ENCODE measurements at places on chromosomes 5 and 9.

DNA sequence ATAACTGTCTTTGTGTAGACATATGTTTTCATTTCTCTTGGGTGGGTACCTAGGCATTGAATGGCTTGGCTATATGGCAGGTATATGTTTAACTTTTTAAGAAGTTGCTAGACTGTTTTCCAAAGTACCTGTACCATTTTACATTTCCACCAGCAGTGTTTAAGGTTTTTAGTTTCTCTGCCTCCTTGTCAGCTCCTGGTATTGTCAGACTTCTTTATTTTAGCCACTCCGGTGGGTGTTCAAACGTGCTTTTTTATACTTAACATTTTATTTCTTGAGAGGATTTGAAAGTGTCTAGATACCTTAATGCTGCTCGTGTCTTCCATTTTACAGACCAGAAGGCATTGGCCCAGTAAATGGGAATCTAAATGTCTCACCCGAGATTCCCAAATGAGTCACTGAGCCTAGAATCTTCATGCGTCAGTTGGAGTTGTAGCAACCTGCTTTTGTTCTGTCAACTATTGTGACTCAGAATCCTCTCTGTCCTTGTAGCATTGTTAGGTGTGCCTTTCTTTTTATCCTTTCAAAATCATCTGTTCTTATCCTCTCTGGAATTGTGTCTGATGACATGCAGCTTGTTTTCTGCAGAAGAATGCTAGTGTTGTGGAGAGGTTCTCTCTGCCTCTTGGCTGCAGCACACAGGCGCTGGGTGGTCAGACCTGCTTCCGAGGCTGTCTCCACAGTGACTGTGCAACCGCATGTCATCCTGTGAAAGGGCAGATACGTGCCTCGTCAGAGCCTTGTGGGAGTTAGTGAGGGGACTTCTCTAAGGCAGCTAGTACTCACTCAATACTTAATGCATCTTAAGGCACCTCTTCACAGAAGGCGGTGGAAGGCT is 291.8 kb downstream of the AOPEP start:
- DNase-seq: no peak

DNA sequence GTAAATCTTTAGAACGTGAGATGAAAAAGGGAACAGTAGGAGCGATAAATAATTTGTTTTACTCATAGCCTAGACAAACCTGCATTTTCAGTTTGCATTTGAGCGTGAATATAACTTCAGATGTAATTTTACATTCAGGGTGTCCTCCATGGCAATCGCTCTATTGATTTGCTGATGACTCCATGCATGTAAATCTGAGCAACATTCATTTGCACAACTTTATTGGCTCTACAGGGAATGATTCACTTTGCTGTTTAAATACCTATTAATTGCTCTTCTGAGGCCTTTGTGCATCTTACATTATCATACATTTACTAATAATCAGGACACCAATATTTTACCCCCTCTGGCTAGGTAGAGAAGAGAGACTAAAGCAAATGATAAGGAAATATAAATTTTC is 122.2 kb downstream of the EGFLAM start:
- no peak for DNase-seq

DNA sequence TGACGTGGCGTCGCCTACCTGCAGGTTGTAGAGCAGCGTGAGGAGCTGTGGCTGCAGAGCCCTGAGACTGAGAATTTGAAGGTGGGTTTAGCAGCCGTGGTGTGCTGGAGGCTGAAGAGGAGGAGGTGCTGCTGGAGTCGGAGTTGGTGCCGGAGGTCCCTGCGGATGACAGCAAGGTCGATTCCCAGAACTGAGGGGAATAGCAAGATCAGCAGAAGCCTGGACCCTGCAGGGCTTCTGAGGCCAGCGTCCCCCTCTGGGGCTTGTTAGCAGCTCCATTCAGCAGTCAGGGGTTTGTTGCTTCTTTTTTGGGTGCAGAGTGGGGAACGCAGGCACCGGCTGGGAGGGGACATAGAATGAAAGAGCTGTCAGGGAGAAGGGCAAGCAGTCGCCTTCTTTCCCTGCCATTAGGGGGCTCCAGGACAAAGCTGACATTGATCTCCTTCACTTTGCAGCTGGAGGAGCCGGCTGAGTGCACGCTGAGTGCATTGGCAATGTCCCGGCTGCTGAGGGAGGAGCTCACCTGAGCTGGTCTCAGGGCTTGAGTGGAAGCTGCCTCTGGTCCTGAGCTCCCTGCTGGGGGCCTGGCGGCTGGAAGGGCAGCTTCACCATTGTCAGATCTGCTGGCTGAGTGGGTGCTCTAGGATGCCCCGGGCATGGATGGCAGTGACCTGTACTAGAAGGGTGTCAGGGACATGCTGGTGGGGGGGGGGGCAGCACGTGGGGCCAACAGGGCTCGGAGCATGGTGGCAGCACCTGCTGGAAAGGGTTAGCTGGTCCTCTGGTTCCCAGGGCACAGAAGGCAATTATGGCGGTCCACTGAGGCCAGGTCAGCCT is 20.8 kb downstream of the OBP2B start:
- DNase-seq: no peak

DNA sequence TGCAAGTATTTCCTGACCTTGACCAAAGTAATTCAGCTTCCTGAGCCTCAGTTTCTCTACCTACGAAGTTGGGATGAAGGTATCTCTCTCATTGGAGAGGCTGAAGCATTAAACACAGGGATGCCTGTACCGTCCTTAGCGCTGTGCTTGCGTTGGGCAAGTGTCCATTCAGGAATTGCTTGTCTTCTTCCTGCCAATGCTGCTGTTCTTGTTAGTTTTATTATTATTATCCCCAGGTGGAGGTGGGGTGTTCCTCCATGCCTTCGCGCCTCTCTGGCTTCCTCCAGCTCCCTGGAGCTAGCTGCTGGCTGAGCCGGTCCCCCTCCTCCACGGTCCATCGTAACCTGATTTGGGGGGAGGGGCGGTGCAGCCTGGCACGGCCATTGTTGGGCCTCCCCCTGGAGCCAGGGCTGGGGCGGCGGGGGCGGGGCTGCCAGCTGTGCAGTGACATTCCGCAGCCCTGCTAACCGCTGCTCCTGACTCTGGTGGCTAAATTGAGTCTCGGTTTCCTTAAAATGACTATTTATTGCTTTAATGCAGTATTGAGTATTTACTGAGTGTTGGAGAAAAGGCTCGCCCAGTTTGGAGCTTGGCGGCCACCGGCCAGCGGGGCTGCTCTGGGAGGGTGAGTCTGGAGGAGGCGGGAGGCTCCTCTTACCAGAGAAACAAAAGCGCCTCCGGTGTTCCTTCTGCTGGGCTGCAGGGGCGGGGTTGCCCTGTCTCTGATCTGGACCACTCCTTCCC is 51.3 kb downstream of the LMX1B start:
- no peak for DNase-seq

GRCh38 chr5:8471581-8471980 is 602.6 kb downstream of the MTRR start:
- no peak for DNase-seq

GRCh38 chr5:129400395-129400983 is 59.6 kb upstream of the ADAMTS19 start:
- no peak for DNase-seq

- DNase-seq: no peak
Measured at GRCh38 chr5:159782197-159782994, 133.9 kb upstream of the ADRA1B start.

GRCh38 chr5:54704825-54705224 is 187.3 kb downstream of the SNX18 start:
- no peak for DNase-seq

DNA sequence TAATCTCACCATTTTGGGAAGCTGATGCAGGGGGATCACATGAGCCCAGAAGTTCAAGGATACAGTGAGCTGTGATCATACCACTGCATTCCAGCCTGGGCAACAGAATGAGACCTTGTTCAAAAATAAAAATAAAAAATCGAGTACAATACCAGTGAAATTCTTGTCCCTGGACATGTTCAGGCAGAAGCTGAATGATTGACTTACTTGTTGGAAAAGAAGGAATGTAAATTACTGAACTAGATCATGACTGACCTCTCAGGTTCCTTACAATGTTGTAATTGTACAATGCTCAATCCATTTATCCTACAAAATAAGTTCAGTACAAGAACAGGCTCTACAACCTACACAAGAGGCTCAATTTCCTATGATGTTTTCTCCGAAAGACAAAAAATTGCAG is 1010.4 kb downstream of the TLE1 start:
- DNase-seq: no peak

DNA sequence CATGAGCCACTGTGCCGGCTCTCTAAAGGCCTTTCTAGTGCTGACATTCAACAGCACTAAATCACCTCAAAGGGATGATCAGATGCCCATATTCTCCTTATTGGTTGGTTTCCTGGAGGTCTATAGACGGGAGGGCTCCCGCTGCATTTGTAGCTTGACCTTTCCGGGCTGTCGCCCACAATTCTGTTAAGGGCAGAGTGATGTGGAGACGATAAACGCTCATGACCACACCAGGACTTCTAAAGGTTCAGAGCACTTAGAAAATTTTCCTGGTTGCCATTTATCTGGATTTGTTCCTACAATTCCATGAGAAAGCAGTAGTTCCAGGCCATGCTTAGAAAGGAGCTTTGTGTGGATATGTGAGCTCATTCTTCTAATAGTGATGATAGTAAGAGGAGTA is 170.3 kb downstream of the SLC12A2 start:
- DNase-seq: no peak

DNA sequence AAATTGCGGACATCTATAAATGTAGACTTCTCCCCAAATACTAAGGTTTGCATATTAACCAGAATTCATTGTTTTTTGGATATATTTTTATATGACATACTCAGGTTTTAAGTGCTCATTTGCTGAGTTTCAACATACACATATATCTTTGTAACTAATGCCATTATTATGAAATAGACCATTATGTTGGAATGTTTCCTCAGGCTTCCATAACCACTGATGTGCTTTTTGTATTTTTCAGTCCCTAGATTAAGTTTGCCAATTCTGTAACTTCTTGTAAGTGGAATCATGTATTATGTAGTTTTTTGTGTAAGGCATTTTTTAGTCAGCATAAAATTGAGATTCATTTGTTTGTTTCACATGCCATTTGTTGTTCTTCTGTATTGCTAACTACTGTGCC is 32.1 kb downstream of the HSPA4 start:
- no peak for DNase-seq

DNA sequence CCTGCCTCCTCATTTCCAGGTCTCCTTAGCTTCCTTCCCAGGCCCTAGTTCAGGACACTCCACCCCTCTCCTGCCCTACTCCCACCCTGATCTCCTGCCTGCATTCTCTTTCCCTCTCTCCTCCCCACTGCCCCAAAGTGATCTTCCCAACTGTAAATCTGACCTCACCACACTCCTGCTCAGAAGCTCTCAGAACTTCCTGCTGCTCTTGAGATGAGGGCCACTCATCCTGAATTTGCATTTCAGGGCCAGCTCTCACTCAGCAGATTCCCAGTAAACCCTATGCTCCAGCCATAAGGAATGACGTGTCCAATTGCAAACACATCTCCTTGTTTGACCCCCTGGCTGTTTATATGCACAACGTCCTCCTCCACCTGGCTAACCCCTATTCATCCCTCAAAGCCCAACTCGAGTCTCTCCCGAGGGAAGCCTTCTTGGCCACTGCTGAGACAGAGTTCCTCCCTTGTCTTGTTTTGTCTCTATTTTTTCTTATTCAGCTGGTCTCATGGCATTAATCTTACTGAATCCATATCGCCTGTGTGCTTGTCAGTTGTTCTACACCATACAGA is 95.0 kb downstream of the NSG2 start:
- no peak for DNase-seq

- DNase-seq: no peak
Measured at GRCh38 chr5:139954462-139954861, 88.6 kb downstream of the NRG2 start.

DNA sequence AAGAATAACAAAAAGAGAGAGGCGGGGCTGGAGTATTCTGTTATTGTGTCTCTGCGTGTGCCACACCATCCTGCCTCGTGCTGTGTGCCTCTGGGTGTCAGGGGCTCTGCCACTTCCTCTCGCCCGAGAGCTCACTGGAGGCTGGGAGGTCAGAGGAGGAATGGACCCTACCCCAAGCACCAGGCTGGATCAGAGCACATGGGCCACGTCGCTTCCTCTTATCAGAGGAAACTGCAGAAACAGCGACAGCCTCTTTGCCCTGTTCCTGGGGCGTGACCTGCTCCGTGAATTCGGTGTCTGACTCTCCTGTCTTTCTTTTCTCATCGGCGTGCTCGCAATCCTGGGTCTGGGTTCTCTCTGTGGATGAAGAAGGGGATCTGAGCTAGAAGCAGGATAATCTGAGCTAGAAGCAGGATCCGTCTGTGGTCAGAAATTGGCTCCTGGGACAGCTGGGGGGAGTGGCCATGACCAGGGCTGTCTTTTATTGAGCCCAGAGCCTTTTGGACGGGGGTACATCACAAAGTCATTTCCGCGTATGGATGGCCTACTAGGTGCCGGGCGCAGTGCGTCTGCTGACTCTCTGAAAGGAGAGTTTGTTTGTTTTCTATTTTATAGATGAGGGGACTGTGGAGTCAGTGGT is 150.3 kb upstream of the COL5A1 start:
- no peak for DNase-seq

DNA sequence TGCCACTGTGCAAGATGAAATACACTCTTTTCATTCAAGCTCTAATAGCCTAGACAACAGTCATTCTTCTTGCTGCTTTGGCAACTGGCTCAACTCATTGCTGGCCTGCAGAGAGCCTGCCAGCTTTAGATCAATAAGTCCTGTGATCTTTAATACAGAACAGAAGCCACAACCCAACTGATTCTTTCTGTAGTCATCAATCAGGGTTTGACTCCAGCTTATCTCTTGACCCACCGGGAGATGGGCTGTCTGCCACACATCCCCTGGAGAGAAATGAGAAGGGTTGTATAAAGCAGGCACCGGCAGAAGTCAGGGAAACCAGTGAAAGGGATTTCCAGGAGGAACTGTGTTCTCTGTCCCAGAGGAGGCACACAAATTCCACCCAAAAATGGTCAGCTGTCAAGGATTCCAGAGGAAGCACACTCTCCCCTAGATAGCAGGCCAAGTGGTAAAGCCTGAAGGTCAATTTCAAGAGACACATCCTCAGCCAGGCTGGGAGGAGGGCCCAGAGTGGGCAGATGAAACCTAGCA is 24.5 kb downstream of the LHFPL2 start:
- DNase-seq: no peak

DNA sequence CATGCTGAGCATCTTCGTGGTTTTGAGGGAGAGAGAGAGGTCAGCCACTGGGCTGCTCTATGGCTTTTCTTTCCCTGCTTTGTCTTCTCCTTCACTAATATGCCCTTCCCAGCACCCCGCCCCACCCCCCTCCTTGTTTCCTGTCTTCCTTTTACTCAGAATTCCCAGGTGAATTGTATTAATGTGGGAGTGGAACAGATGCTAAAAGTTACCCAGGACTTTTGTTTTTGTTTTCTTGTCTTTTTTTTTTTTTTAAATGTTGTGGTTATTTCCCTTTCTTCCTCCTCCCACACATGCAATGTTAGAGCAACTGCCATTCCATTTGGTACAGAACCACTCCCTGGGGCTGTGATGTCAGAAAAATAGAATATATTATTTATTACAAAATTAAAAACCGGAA is 442.7 kb upstream of the CD180 start:
- DNase-seq: no peak

DNA sequence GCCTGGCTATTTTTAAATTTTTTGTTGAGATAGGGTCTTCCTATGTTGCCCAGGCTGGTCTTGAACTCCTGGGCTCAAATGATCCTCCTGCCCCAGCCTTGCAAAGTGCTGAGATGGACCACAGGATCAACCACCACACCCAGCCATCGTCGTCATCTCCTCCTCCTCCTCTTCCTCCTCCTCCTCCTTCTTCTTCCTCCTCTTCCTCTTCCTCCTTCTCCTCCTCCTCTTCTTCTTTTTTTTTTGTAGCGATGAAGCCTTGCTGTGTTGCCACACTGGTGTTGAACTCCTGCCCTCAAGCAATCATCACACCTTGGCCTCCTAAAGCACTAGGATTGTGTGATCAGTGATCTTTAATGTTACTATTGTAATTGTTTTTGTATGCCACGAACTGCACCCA is 49.4 kb upstream of the ERBIN start:
- DNase-seq: no peak

- no peak for DNase-seq
Measured at GRCh38 chr5:84227236-84227635, 157.4 kb downstream of the EDIL3 start.
